Effector CD4-positive, alpha-beta T cell (primary cell): ENCODE measurements at places on chromosomes 16 and 17.

DNA sequence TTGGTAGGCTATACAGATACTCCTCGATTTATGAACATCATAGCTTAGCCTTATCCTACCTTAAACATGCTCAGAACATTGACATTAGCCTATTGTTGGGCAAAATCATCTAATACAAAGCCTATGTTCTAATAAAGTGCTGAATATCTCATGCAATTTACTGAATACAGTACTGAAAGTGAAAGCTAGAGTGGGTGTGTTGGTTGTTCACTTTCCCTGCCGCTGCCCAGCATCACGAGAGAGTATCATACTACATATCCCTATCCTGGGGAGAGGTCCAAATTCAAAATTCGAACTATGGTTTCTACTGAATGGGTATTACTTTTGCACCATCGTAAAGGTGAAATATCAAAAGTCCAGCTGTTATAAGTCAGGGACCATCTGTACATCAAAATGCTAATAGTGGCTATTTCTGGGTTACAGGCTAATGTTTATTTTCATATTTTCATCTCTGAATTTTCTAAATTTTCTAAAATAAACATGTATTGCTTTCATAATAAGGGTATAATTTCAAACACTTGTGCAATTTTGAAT lies 54.5 kb downstream of the NACA2 start:
- no peak for DNase-seq

DNA sequence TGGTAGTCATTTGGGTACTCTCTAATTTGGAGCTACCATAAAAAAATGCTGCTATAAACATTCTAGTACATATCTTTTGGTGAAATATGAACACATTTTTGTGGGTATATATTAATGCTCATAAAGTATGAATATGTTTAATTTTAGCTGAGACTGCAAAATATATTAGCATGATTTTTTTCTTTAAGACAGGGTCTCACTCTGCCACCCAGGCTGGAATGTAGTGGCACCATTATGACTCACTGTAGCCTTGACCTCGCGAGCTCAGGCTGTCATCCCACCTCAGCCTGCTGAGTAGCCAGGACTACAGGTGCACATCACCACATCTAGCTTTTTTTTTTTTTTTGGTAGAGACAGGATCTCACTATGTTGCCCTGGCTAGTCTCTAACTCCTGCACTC lies 371.7 kb downstream of the SOX9 start:
- DNase-seq: no peak

DNA sequence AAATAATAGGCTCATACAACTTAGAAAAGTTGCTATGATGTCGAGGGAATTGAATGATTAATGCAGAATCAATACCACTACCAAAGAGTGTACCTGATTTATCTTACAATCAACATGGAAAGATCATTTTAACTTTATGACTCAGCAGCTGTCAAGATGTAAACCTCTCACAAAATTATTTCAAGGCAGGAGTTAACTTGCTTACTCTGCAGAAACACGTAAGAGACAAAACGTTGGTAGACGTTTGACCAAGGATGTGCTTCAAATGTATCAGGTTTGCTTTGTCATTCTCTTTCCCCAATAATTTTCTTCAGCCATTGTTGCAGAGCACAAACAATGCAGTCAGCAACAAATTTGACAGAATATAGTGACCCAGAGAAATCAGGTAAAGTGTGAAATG lies 415.8 kb upstream of the KIF2B start:
- DNase-seq: no peak

DNA sequence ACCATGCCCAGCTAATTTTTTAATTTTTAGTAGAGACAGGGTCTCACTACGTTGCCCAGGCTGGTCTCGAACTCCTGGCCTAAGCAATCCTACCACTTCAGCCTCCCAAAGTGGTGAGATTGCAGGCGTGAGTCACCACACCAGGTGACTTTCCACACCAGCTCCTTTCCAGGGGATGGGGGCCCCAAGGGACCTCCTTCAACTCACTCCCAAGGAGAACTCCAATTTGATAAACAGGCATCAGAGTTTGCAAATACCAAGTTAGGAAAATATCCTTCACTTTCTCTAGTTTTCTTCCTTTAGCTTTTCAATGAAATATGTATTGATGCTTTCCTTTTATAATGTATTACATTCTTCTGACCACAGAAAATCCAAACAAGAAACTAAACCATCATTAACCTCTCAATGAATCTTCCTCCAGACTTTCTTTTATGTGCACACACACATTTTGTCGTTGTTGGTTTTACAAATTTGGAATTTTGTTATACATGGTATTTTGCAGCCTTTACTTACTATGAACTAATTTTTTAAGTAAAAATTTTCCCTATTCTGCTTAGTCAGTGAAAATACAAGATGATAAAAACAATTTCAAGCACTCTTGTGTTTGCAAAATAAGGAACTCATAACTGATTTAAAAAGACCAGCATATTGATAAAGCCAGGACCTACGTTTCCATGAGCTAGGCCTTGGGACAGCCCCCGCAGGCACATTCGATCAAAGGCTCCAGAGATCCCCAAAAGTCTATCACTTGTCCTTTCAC lies 32.0 kb downstream of the GAS7 start:
- no peak for DNase-seq

GRCh38 chr17:4679658-4680057 lies 24.3 kb downstream of the PELP1 start:
- no peak for DNase-seq

GRCh38 chr16:48811478-48811877 lies 201.5 kb upstream of the N4BP1 start:
- DNase-seq: no peak

- DNase-seq: no peak
Measured at GRCh38 chr17:80789356-80789902, 202.2 kb upstream of the CHMP6 start.

DNA sequence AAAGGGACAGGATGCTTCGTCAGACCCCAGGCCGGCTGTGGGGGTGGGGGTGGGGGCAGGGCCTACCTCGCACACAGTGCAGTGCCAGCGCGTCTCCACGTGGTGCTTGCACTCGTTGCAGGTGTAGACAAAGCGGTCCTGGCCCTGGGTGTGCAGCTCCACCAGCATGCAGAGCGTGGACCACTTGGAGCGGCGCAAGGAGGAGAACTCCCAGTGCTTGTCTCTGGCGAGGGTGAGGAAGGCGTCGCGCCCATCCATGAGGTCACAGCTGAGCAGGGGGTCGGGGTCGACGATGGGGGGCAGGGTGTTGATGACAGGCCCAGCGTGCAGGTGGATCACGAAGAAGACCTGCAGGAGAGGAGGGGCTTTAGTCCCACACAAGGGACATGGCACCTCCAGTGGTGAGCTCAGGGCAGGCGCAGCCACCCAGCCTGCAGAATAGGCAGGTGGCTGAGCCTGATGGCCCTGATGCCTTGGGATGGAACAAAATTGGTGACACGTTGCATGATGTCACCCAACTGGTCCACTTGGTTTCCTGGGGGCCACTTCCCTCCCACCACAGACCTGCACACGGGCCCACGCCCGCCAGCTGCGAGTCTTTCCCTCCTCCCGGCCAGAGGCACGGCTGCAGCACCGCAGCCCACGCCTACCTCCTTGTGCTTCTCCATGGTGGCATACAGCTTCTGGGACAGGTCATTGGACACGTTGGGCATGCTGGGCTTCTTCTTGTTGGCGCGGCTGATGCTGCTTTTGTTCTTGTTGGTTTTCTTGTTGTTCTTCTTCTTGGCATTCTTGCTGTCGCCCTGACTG lies 14.0 kb upstream of the TRAP1 start:
- DNase-seq: no peak

DNA sequence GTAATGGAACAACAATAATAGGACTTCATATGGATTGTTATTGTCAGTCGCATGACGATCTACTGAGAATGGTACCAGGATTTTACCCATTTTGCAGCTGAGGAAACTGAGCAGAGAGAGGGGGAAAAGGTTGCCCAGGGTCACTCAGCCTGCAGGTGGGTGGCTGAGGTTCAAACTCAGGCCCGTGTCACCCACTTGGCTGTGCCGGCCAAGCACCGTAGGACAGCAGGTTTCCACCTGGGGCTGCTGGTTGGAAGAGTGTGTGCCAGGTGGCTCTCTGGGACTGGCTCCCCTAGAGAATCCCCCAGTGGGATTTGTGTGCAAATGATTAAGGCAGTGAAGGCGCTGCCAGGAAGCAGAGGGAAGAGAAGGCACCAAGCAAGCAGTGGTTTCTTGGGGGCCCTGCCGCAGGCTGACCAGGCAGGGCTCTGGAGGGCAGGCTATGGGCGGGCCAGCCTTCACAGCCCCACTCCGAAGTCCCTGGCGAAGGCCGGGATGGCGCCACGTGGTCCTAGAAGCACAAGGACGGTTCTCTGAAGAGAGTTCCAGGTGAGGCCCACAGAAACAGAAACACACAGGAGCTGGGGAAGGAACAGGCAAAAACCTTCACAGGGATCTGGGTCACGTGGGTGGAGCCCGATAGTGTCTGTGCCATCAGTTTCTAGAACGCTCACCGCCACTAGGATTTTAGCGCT lies 163.5 kb downstream of the IRF8 start:
- no peak for DNase-seq

DNA sequence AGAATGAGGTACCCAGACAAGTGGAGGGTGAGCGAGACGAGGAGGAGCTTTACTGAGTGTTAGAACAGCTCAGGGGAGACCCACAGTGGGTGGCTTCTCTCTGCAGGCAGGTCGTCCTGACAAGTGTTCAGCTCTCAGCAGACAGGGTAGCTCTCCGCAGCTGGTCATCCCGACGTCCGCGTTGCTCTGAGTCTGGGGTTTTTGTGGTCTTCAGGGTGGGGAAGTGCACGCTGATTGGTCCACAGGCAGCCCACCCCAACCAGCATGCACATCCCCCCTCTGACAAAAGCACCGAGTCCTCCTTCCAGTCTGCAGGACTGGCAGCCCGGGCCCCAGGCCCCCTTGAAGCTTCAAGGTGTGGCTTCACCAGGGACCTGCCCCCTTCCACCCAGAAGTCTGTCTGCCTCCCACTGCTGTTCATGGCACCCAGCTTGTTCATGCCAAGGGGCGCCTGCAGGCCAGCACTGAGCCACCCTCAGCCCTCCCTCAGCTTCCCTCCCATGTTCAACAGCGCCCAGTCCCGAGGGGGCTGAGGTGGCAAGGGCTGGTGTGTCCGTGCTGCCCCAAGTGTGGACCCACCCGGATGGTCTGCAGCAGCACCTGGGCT lies 19.9 kb upstream of the WDR45B start:
- DNase-seq: no peak

- no peak for DNase-seq
Measured at GRCh38 chr16:31440516-31441184, 1.9 kb downstream of the ZNF843 start.

- DNase-seq: no peak
Measured at GRCh38 chr17:13140750-13141149, 122.9 kb upstream of the ELAC2 start.

DNA sequence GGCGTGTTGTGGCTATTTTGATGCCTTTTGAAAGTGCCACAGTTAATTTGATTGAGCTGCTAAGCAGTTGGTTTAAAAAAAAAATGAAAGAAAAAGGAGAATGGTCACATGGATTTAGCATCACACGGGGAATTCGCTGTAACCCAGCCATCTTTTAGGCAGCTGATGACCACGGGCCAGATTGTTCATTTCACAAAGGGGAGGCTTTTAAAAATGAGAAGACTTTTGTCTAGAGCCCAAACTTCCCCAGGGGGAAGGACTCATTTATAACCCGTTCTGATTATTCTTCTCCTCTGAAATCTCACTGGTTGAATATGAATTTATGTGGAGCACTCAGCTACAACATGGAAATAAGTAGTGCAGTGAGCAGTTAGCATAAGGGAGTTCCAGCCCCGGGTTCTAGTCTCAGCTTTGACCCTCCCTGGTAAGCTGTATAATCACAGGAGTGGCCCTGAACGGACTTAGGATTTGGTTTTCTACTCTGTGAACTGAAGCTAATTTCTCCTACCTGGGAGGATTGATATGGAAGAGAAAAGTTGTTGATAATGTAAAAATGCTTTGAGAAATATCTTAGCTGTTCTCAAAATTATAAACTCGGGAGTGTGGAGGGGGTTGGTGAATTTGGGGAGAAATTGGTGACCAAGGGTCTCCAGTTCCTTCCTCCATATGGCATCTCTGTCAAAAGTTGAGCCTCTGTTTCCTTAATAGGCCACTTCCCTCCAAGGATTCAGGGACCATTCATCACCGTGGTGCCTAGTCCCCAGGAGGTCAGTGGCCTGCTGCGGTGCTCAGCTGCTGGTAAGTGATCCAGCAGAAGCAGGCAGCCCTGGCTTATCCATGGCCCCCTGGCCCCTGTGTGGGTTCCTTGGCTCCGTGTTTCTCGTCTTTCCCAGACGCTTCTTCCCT lies 76.4 kb upstream of the TBX2 start:
- DNase-seq: no peak

DNA sequence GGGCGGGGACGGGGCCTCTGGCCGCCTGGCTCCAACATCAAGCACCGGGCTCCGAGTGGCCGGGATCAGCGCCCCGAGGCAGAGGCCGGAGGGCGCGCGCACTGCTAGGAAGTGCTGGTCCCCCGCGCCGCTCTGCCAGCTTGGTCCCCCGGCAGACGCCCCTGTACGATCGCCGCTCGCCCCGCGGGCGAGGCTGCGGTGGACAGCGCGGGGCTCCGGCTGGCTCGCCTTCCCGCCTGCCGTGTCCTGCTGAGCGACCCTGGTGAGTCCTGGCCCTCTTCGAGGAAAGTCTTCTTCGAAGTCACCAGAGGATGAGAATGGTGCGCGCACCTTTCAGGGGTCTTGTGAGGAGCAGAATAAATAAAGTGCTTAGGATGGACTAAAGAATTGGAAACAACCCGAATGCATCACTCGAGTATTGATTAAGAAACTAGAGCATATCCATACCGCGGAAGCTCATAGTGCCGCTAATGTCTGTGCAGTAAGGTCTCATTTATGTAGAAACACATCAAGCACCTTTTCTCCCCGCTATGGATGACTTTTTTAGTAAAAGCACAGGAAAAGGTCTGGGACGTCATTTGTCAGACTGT lies 392 bp downstream of the ZNF213 start:
- DNase-seq: no peak

- DNase-seq: no peak
Measured at GRCh38 chr16:24839347-24839972, 6.3 kb upstream of the SLC5A11 start.

DNA sequence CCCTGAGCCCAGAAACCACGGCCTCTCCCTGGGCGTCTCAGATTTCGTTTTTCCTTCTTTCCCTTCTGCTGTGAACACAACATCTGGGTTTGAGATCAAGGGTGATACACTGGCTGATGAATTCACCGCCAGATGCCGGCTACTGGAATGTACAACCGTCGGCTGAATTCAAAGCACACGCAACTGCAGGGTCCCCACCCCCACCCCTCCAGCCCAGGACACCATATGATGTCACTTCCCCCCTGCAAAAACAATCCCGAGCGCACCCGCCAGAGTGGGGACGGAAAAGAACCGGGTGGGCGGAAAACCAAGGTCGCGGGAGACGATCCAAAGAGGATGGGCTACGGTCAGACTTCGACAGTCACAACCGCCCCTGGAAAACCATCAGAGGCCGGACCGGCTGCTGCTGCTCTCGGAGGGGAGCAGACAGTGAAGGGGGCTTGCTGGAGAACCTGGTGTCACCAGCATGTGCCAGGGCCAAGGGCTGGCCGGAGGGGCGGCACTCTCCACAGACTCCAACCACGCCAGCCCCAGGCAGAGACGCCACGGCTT lies 23.3 kb downstream of the CEP295NL start:
- no peak for DNase-seq

DNA sequence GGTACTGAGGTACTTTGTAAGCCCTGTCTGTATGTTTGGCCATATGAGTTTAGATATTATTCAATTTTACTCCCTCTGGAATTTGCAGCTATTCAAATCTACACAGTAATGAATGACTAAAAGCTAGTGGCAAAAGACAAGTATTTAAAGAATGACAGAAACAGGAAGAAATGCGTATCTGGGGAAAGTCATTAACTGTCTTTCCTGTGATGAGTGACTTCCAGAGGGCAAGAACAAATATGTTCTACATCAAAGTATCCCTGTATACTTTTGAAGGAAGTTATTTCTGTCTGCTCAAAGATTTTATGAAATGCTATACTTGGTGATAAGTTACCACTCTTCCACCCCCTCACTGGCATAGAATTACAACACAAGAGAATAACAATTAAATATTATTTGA lies 489.3 kb upstream of the SOX9 start:
- no peak for DNase-seq
